ENCODE measurements at places on chromosomes 5 and 9.

DNA sequence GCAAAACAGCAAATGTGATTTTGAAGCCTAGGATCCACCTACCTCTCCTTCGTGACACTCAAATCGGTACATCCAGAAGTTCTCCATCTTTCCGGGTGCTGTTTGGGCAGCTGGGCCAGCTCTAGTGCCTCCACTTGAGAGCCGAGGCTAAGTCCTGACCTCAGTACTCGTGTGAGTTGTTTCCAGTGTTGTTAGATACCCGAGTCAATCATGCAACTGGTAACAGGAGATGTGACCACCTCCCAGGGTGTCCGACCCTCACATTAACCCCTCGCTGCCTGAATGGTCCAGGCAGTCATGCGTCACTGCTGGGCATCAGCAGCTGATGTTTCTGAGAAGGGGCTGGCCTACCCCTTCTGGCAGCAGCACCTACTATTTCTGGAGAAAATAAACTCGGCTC is 170.3 kb downstream of the ENTREP1 start:
- DNase-seq = no peak

GRCh38 chr5:169248996-169249395 is 51.9 kb downstream of the SLIT3 start:
- DNase-seq = no peak

DNA sequence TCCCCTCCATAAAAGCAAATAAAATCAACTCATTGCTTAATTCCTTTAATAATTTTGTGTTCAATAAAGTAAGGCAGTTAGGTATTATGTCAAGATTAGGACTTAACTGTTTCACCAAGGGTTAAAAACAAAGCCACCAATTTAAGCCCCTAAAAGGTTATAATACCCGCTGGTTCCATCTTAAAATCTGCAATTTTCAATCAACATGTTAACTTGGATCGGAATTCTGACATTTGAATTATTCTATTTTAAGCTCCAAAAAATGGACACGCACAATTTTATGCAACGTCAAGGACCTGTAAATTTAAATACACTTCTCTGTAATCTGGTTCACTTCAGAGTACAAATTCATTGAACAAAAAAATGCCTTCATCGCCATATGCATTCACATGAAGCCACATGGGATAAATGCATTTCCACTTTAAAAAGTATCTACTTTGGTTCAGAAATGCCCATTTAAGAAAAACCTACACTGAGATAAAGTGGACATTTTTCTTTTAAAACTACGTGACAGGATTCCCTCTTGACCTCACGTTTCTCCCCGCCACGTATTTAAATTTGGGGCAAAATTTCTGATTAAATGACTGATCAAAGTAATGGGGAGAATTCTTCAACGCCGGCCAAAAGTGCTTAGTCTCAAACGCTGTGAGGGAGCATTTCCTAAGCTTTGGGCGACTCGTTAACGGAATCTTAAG is 721 bp downstream of the GIN1 start:
- peak; percentile 5 for DNase-seq

DNA sequence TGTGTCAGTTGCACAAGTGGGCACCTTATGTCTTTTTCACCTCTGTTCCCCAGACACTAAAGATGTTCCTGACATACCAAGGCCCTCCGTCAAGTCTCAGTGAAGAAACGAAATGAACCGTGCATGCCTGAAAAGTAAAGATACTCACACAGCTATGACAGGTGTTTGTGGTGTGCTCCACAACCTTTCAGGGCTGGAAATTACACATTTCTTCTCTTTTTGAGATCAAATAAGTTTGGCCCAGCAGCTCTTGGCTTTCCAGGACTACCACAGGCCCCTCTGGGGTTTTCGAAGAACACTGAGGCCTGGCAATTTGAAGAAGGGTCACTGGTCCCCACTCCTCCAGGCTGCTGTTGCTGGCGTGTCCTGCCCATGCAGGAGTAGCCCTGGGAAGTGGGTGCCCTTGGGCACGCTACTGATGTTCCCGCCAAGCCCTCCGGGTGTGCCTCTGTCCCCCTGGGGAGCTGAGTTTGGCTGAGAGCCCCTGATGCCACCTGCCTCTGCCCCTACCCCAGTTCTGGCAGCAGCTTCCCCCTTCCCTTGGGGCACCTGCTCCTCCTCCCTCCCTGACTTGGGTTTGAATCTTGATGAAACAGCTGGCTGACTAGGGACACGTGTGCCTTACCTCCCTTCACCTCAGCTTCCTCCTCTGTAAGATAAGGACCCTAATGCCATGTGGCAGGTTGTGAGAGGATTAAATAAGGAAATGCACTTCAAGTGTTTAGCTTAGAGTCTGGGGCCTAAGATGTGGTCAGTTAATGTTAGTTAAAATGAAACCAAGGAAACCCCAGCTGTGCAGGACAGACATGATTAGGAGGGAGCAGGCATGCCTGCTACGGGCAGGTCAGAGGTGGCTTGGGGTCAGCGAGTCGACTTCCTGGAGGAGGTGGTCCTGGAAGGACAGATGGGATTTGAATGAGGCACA is 49.1 kb upstream of the GADD45G start:
- DNase-seq = no peak

- no peak for DNase-seq
These were observed 13.0 kb downstream of the RXRA start for GRCh38 chr9:134339183-134339806.

Measured in NCI-H446 (cell line).